NCI-H2029 (cell line): ENCODE measurements at places on chromosomes 3 and 15.
A peak's percentile ranks its signal among the peaks of the same experiment; 100 is the strongest.

GRCh38 chr3:66518126-66518525 lies 17.3 kb upstream of the LRIG1 start:
- DNase-seq: no peak

GRCh38 chr3:52195823-52196331 lies 2.1 kb upstream of the ALAS1 start:
- DNase-seq: no peak

DNA sequence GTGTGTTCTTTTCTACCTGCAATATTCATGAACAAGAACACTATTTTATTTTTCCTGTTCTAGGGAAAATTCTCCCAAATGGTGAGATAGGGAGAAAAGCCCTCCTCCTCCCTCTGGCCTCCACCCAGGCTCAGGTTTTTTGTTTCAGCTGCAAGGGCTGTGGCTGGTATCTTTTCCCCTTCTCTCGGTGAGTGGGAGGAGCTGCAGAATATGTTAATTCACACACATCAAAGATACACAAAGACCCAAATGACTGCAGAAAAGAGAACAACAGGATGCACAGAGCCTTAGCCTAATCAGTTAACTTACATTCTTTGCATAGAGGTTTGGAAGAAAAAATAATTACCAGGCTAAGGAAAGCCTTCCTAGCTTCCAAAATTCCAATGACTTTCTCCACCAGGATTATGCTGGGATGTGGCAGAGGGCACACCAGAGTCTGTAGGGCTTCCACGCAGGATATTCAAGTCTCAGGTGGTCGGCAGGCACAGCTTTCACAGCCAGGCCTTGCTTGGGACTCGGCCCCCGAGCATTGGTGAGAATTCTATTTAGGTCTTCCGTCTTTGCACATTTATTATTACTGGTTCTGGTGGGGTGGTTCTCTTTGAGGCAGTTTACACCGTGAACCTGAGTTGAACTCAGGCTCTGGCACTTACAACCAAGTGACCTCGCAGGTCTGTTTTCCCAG lies 64.9 kb downstream of the ABHD5 start:
- no peak for DNase-seq

GRCh38 chr15:66100761-66101160 lies 152.8 kb downstream of the MEGF11 start:
- no peak for DNase-seq

DNA sequence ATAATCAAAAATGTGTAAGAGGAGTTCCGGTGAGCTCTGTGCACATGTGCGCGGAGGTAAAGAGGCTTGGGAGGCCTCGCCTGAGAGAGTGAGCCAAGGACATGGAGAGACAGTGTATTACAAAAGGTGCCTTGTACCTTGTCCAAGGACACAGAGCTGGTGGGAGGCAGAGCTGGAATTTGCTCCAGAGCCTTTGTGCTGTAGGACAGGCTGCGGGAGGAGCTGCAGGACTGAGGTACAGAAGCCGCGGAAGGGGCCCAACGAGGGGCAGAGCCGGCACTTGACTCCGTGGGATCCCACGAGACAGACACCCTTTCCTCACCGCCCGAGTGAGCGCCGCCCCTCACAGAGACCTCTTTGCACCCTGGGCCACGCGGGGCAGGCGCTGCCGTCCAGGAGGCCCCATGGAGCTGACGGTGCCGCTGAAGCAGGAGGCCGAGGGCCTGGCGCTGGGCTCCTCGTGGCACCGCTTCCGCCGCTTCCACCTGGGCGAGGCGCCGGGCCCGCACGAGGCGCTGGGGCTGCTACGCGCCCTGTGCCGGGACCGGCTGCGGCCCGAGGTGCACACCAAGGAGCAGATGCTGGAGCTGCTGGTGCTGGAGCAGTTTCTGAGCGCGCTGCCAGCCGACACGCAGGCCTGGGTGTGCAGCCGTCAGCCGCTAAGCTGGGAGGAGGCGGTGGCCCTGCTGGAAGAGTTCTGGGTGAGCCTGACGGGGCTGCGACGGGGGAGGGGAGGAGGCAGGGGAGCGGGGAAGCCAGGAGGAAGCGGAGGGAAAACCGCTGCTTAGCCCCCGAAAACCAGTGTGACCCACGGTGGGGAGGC lies 68.7 kb downstream of the SLTM start:
- DNase-seq: peak; percentile 19

DNA sequence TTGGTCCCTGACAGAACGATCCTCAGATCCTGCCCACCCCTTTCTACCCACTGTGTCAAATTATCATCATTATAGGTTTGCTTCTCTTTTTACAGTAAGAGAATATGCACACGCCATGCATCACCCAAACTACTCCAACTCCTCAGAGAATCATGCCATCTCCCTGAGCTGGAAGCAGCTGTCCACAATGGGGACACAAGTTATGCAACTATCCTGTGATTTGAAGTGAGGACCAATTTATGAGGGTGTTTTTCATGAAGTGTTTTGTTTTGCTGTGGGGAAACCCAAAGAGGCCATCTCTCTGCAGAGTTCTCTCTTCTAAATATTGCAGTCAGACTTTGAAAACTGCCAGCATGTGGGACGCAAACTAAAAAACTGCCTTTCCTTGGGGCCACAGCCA lies 35.8 kb upstream of the TNFSF10 start:
- DNase-seq: no peak

- DNase-seq: no peak
These were observed 338.9 kb upstream of the CFAP20DC start for GRCh38 chr3:59388555-59389270.

- no peak for DNase-seq
These were observed 78.2 kb upstream of the RASGRP1 start for GRCh38 chr15:38642689-38643270.

DNA sequence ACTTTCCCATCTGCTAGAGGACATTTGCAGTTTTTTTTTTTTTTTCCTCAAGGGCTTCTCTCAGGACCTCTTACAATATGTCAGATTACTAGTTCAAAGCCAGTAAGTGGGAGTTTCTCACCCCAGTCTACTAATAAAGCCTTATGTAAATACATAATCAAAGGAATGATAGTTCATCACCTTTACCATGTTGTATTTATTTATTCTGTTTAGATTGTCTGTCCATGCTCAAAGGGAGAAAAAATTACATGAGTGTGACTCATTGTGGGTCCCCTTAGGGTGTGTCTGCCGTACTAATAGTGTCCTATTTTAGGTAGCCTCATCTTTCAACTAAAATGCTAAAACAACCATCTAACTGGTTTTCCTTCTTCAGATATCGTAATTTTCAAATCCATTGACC lies 917.6 kb downstream of the EPHA3 start:
- DNase-seq: no peak

- DNase-seq: no peak
These were observed 82.7 kb downstream of the RARB start for GRCh38 chr3:25510797-25511196.

- DNase-seq: no peak
These were observed 15.5 kb upstream of the ZBED2 start for GRCh38 chr3:111610612-111611054.

DNA sequence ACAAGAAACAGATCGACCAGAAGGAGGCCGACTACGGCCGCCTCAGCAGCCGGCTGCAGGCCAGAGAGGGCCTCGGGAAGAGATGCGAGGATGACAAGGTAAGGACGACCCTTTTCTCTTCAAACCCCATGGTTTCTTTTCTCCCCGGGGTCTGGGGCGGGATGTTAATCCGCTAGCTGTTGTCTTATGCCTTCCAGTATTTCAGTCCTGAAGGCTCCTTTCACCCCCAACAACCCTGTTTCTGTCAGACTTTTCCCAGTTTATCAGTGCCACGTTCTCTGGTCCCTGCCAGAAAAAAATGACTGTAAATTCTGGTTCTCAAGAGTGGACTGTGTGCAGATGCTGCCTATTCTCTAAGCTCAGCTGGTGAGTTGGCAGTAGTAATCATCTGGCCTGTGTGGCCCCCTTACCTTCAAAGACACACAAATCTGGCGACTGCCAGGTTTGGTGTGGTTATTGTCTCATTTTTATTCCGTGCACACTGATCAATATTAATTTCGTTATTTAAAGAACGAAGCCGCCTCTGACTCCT lies 806 bp downstream of the GOLM2 start:
- no peak for DNase-seq
